ENCODE measurements at places on chromosomes 1 and 21.

DNA sequence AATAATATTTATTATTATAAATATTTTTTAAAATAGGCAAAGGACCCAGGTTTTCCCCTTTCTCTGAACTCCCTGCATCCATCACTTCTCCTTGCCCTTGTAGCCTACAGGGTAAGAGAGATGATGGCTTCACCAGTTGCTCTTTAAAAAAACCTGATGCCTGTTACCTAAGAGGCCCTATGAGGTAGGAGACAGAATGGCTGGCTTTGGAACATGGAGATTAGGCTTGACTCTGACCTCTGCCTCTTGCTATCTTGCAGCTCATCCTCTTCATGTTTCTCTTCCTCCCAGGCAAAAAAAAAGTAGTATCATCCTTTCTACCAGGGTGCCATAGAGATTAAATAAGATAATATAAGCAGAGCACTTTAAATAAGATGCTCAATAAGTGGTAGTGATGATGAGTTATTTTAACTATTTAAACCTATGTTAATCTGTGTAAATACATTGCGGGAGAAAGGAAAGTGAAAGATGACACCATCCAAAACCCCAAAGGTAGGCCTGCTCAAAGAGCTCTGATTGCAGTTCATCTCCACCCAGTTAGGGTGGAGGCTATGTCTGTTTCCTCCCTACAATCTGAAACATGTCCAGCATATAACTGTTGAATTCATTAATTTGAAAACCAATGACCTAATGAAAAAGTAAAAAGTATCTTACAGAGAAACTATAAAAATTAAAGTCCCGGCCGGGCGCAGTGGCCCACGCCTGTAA, 51.8 kb downstream of the RGS2 start:
- DNase-seq = no peak

DNA sequence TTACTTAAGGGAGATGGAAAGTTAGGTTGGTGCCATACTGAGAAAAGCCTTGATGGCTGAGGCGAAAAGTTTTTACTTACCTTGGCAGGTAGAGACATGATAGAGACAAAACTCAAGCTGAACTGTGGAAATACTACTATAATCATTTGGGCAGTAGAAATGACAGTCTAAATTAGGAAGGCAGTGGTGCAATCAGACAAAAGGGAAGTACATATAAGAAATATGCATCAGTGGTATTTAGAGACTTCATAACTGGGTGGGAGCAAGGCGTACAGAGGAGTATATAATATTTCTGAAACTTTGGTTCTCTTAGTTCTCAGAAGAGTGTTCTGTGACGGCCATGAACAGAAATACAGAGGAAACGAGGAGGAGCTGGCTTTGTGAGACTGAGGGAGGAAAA, 2.4 kb upstream of the CEP350 start:
- DNase-seq = no peak

GRCh38 chr1:12811409-12811784, 19.8 kb downstream of the PRAMEF11 start:
- no peak for DNase-seq

GRCh38 chr21:44084496-44085241, 22.5 kb upstream of the PWP2 start:
- no peak for DNase-seq

GRCh38 chr1:29413661-29414060, 177.3 kb downstream of the PTPRU start:
- DNase-seq = no peak

DNA sequence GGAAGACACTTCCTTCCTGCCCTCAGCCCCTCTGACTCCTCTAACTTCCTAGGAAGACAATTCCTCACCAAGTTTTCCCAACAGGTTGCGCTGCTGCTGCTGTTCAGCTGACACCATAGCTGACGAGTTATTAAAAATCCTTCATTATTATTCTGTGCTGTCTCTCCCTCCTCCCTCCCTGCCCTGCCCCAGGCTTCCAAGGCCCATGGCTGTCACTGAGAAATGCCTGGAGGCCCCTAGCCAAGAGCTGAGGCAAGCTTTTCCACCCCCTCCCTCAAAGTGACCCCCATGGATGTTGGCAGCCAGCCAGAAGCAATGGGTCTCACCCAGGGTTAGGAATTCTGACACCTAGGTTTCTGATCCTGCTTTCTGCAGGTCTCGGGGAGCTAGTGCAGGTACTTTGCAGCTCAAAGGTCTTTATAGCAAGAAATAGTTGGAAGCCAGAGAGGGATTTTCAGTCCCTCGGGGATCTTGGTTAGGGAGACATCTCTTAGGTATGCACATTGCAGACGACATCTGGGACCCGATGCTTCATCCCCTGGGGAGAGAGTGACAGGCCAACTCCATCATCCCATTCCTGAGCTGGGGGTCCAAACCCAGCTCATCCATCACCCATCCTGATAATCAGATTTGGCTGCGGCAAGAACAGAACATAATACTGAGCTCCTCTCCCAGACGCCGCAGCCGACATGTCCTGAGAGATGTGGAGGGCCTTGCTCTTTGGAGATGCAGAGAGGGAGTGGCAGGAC, 65.0 kb downstream of the KIRREL1 start:
- no peak for DNase-seq

GRCh38 chr21:25952306-25952705, 217.5 kb downstream of the GABPA start:
- DNase-seq = no peak

GRCh38 chr1:158075078-158075477, 81.6 kb downstream of the KIRREL1 start:
- DNase-seq = no peak

DNA sequence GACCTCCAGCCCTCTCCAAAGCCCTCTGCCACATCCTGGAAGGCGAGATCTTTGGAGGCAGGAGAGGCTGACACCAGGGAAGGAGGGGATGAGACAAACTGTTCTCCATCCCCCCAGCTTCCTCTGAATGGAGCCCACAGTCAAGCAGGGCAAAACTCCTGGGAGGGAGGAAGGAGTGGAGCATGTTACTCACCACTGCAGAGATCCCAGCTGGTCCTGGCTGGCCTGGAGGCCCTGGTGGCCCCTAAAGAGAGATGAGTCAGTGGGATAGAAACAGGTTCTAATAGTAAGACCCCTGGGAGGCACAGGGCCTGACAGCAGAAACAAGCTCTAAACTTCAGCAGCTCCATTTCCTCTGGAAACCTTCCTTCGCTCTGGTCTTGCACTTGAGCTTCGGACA, 14.0 kb upstream of the PEF1 start:
- DNase-seq = no peak

DNA sequence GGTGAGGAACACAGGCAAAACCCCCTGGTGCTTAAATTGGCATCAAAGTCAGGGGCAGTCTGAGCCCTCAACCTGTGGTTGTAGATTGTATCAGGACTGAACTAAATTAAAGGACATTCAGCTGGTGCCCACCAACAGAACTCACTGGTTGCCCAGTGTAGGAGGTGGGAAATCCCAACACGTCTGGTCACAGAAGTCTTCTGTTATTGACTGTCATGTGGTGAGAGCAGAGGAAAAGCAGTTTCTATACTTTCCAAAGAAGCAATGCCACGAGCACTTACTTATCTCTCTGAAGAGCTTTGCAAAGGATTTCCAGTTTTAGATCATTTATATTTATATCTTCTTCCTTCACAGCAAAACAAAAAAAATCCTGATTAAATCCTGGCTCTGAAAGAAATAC, 15.0 kb upstream of the ACTA1 start:
- DNase-seq = no peak

GRCh38 chr21:32064281-32064910, 191.6 kb downstream of the HUNK start:
- DNase-seq = no peak

- no peak for DNase-seq
These were observed 8.9 kb upstream of the HAO2 start for GRCh38 chr1:119359730-119360129.

DNA sequence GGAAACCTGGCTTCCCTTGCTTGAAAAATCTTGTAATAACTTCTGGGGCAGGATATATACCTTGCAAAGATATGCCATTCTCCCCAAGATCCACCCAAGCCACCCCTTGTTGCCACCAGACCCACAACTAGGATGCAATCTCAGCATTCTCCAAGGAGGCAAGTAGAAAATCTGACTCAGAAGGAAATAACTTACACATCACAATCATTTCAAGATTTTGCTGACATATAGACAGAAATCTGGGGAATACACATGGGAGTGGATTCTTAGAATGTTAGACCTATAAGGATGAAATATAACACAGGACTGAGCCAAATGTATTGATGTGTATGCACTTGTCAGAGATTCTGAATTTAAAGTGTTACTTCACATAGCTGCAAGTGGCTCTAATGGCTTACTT, 14.8 kb upstream of the ZDHHC18 start:
- no peak for DNase-seq

DNA sequence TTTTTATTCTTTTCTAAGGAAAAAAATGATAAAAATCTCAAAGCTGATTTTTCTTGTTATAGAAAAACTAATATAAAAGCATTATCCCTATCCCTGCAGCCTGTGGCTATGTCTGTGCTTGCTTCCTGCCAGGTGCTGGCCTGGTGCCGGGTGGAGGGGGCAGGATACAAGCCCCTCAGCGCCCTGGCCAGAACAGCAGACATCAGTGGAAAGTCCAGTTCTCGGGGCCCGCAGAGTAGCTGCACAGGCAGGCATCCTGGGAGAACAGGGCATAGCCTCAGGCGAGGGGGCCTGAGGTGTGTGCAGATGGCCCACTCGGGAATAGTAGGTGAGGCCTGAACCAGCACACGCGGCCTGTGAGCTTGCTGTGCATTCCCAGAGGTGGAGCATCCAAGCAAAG, 23.4 kb downstream of the PODN start:
- DNase-seq = no peak

- no peak for DNase-seq
These were observed 18.2 kb downstream of the SAMD13 start for GRCh38 chr1:84319662-84320061.

DNA sequence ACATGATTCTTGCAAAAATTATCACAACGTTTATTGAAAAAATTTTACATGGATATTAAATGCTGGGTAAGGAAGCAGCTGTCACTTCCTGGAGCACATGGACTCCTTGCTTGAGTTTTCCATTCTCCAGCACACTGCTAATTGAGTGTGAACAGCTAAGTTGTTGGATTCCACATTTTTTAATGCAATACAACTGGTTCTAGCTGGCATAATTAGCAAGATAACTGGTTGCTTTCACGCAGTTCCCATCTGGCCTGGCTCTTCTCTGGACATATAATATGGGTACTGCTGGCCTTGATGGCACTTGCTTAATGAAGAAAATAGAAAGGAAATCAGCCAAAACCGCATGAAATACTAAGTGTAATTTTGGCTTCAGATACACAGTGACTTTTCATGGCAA, 26.6 kb downstream of the RGS21 start:
- DNase-seq = no peak

GRCh38 chr1:192243721-192244120, 73.1 kb upstream of the RGS21 start:
- no peak for DNase-seq

GRCh38 chr1:232917053-232917452, 33.4 kb upstream of the NTPCR start:
- no peak for DNase-seq

- no peak for DNase-seq
These were observed 18.0 kb upstream of the ID3 start for GRCh38 chr1:23577056-23578004.
